ENCODE measurements at places on chromosomes 7 and 10.

DNA sequence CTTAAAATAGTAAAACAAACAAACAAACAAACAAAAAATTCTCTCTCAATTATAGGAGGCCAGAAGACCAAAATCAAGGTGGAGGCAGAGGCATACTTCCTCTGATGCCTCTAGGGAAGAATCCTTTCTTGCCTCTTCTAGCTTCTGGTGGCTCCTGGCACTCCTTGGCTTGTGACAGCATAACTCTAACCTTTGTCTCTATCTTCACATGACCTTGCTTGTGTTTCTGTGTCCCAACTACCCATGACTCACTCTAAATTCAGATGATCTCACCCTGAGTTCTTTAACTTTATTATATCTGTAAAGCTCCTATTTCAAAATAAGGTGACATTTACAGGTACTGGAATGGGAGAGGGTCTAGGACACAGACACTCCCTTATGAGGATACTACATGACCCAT is 88.3 kb upstream of the ANTXRL start:
- no peak for DNase-seq

DNA sequence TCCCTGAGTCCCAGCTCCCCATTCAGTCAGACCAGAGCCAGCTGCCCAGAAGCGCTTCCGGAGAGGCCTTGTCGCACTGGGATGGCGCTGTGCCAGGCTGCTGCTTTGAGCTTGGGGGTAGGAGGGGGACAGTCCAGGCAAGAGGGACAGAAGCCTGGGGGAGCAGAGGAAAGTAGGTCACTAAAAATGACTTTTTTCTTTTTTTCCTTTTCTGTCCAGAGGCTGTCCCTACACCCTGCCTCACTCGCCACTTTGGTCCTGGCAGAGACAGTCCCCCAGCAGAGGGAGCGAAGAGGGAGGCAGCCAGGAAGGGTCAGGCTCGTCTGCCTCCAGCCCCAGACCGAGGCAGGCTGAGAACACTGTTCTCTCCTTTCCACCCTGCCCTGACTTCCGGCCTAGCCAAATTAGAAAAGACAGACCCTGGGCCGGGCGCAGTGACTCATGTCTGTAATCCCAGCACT is 15.8 kb upstream of the TRIM8 start:
- DNase-seq: no peak

DNA sequence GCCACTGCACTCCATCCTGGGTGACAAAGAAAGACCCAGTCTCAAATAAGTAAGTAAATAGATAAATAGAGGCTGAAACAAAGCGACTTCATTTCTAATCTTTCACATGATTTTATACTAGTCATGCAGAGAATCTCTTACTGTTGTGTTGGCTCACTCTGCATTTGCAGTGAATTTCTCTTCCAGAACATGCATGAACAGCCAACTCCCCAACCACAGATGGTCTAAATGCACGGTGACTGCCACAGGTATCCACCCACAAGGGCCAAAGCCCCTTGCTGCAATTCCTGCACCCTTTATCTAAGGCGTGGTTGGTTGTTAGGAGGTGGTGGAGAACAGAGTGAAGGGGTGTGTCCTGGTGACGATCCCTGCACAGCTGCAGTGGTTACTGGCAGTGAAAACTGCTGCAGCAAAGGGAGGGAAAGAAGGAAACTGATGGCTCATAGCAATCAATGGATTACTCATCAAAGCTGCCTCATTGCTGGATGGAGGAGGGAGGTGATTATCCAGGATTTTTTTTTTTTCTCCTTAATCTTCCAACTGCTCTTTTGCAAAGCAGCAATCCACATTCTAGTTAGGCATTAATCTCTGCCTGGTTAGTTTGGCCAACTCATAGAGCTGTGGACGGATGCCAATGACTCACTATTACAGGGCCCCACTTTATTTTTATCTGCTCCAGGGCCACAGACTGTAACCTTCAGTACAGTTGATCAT is 50.6 kb downstream of the PRTFDC1 start:
- DNase-seq: no peak

GRCh38 chr7:13165854-13166253 is 478.4 kb downstream of the ARL4A start:
- DNase-seq: no peak

DNA sequence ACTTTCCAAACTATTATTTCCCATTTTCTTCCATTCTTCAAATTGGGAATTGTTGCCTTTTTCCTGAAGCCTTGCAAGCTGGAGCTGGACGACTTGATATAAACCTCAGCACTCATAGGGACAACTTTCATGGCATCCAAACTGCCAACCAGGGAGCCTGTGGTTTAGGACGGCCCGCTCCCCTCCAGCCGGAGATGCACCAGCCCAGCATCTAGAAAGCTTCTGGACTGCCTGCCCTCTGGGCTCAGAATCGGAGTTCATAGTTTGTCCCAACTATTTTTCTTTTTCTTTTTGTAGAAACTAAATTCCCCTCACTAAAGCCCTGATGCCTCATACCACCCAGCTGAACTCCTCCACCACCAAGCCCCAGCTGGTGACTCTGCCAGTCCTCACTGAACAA is 200.3 kb downstream of the DNAJB6 start:
- no peak for DNase-seq

- DNase-seq: no peak
These were observed 94.5 kb downstream of the KMT2C start for GRCh38 chr7:152341039-152341913.

GRCh38 chr7:141280100-141280499 is 206.2 kb downstream of the TMEM178B start:
- DNase-seq: no peak

DNA sequence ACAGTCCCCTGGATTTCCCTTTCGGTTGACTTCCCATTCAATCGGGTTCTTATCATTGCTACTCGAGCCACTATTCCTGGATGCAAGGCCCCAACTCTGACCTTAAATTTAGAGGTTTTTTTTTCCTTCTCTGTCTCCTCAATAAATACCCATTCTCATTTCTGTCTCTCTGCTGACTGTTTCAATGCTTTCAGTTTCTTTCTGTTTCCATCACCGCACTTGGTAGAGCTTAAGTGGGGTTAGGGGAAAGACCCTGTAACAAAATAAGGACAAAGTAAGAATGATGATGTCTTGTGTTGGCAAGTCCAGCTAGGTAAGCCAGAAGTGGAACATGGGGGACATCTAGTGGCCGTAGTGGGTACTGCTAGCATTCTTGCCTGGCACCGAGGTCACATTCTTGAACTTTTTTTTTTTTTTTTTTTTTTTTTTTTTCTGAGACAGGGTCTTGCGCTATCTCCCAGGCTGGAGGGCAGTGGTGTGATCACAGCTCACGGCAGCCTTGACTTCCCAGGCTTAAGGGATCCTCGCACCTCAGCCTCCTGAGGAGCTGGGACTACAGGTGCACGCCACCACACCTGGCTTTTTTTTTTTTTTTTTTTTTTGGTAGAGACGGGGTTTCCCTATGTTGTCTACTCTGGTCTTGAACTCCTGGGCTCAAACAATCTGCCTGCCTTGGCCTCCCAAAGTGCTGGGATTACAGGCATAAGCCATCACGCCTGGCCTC is 40.3 kb downstream of the ZC3HC1 start:
- DNase-seq: peak; percentile 73

DNA sequence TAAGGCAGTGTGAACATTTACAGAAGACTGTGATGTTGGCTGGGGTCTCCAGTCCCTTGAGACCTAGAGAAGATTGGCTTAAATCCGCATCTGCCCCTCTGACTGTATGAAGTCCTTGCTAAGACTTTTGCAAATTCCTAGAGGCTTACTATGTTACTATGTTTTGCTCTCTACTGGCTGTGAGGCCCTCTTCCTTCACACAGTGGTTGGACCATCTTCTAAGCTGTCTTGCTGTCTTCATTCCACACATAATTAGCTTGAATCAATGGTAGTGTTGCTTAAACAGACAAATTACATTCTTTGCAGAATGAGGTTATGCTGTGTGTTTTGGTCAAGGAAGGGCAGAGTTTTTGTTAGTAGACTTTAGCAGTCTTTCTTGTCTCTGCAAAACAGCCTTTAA is 658.0 kb downstream of the TYW1 start:
- DNase-seq: no peak

GRCh38 chr10:119521443-119522204 is 20.9 kb downstream of the RGS10 start:
- DNase-seq: no peak

DNA sequence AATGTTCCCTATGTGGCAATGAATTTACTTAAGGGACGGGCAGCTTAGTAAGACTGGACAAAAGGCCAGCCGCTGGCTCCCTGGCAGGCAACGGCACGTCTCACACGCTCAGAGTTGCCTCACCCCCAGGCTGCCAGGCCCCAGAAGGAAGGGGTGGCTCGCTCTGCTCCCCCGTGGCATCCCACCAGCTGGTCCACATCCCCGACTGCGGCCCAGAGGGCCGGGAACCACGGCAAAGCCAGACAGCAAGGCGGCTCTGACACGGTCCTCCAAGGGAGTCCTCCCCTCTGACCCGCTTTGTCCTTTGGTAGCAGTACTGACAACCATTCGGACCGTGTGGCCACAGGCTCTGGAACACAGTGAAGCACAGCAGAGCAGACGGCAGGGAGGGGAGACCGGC is 34.1 kb downstream of the NUDT1 start:
- no peak for DNase-seq

- no peak for DNase-seq
These were observed 19.0 kb upstream of the CYP3A43 start for GRCh38 chr7:99808766-99809165.

DNA sequence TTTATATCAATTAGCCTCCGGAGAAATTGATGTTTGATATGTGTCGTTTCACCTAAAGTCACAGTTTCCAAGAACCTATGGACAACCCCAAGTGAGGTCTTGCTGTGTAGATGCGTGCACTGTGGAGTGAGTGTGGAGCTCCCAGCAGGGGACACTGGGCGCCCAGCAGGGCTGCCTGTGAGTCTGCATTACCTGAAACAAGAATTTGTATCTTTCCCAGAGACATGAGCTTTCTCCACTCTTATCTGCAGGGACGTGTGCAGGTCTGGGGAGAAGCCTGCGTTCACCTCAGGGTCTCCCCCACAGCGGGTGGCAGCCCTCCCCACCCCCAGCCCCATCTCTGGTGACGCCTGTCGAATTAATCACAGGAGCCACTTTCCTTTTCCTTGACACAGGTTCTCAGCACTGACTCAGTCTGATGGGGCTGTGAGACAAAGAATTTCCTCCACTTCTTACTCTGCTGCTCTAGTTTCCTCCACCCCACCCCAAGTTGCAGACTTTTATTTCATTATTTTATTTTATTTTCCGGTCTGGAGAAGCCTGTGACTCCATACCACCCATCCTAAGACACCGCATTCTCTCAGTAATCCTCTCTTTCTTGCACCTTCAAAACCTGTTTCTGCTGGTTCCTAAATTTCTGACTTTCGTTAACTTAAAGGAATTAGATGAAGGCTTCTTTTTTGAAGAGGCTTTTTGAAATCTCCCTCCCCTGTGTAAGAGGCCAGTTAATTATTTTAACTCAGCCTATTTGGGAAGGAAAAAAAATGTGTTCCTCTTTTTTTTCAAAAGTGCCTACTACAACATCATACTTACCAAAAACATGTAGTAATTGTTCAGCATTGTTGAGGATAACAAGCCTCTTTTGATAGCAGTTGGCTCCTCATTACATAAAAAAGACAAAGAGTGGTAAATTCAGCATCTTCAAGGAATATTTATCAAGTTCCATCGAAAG is 17.0 kb upstream of the INSIG1 start:
- no peak for DNase-seq

- DNase-seq: no peak
These were observed 373.5 kb downstream of the KCNMA1 start for GRCh38 chr10:77264107-77264506.

- DNase-seq: peak; percentile 80
These were observed 1.8 kb downstream of the GOLGA7B start for GRCh38 chr10:97851341-97852001.

DNA sequence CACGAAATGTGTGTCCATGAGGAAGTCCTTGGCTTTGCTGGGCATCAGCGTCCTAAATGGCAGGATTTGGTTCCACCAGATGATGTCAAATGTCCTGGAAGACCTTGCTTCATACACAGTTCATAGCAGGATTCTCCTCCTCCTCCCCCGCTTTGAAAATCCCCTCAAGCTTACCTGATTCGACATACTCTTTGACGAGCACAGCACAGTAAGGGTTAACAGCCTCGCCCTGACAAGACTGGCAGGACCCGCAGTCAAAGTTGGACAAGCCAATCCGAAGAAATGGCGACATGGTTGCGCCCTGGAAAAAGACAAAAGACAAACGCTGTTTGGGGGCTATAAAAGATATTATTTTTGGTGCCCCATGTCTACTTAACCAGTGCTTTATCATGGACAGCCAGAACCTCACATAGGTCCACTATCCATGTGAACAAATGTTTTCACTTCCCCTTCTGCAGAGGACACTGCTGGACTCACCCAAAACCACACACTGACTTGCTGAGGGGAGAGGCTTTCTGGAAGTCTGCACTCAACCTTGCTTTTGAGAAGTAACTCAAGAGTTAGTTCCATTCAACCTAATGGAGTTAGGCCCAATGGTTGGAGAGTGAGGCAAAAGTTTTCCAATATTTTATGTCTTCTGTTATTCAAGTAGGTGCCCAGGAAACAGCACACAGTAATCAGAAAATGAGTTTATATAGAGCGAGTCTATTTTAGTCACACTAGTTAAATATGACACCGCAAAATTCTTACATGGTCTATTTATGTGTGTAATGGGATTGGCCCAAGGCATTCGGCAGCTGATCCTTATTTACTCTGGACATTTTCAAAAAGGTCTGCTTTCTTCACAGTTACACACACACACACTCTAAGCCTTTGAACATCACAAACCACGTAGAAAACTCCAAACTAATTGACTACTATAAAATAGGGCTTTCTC is 65.0 kb downstream of the PRKCQ start:
- DNase-seq: no peak

Data from CD4-positive, CD25-positive, alpha-beta regulatory T cell (primary cell).